ENCODE measurements at places on chromosomes 6 and 20. TPM values are rescaled to one million over a fixed set of nuclear protein-coding genes. Genes with fewer than 3 reads are reported as not detected.

Gene OGFRL1
- total RNA-seq, result 56.0 TPM

Gene SEL1L2
- total RNA-seq, result 7.4 TPM

Gene PAX1
- not detected for total RNA-seq

Gene THBD
- total RNA-seq, result 22.6 TPM
